ENCODE measurements at places on chromosomes 6 and 20.

DNA sequence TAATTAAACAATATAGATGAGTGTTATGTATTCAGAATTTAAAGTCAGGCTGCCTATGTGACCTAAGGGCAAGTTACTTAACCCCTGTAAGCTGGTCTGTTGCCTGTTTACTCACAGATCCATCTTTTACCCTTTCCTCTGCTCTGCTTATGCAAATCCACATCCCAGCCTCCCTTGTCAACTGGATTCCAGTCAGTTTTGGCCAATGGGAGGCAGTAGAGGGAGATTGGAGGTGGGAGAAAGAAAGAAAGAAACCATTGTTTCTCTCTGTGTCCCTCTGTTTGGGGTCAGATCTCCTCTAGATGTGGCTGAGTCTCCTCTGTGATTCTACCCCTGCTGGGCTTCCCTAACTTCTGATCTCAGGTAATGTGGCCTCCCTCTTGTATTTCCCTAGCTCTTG lies 266.8 kb upstream of the PLN start:
- DNase-seq, result no peak

GRCh38 chr6:106064142-106064541 lies 22.0 kb upstream of the PRDM1 start:
- no peak for DNase-seq

- DNase-seq, result no peak
Observed at GRCh38 chr20:61890210-61890609, 175.5 kb downstream of the TAF4 start.

- no peak for DNase-seq
Observed at GRCh38 chr6:71527886-71528285, 239.3 kb downstream of the OGFRL1 start.
